MV-4-11 (cell line): ENCODE measurements at places on chromosomes 13 and 19.

GRCh38 chr13:95535243-95535642, 17.3 kb upstream of the CLDN10 start:
- DNase-seq: no peak

DNA sequence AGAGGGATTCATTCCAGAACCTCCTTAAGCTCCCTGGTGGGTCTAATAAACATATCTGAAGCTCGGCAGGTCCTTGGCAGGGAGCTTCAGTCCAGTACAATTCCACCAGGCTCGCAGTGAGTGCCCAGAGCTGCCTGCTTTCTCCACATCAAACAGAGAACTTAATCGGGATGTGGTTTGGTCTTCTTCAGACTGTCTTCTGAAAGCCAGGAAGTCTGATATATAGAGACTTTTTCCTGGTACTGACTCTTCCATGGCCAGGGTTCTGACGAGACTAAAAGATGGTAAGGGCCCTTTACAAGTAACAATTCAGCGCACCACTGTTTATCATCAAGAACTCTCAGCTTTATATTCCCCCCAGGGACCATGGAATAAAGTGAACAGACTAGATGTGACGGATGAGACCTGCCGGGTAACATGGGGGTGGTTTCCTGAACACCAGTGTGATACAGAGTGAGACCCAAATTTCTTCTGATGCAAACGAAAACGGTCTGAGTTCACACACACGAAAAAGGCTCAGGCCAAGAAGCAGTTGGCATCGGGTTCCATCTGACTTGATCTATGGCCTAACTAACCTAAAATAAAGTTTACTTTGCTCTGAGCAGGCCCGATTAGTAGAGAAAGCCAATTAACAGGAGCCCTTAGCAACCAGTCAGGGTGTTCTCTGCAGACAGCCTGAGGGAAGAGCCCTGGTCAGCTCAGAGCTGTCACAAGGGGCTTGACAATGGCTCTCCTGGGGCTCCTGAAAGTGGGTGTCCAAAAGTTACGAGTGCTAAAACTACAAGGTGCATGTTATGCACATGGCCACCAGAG, 29.0 kb downstream of the RANBP3 start:
- no peak for DNase-seq

GRCh38 chr19:4088975-4089374, 22.3 kb upstream of the ZBTB7A start:
- DNase-seq: peak; percentile 87

- peak; percentile 100 for DNase-seq
These were observed 959 bp upstream of the RAB4B start for GRCh38 chr19:40776932-40777644.

GRCh38 chr13:20140487-20140886, 20.4 kb downstream of the GJA3 start:
- DNase-seq: no peak

GRCh38 chr19:2804156-2805004, 15.3 kb upstream of the ZNF554 start:
- no peak for DNase-seq

DNA sequence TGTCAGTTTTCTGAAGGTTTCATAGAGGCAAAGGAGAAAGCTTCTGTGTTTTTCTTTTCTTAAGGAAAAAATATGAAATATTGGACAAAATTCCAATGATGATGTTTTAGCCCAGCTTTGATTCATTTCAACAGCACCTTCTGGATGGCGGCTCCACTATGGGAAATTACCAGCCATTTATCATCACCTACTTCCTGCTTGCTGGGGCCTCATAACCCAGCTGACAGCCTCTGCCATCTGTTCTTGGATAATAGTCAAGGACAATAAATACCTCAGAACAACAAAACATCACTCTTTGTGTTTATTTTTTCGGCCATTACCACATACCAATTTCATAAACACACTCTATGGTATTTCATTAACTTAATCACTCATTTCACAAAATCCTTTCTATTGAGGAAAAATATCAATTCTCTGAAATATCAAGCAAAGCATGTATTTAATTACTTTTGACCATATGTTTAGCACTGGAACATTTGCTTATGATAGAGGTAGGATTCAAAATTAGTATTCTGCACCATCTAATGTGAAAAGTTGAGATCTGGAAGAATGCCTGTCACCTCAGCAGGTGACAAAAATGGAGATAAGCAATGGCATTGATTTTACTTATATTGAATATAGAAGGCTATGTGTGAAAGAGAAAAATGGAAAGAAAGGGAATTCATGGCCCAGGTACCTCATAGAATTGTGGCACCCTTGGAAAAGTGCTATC, 629.7 kb downstream of the LIG4 start:
- DNase-seq: no peak

GRCh38 chr13:77219401-77219800, 107.5 kb downstream of the MYCBP2 start:
- DNase-seq: peak; percentile 48

- DNase-seq: no peak
These were observed 1.9 kb downstream of the NTN5 start for GRCh38 chr19:48670699-48671445.

GRCh38 chr13:70960841-70961443, 852.7 kb upstream of the KLHL1 start:
- no peak for DNase-seq

DNA sequence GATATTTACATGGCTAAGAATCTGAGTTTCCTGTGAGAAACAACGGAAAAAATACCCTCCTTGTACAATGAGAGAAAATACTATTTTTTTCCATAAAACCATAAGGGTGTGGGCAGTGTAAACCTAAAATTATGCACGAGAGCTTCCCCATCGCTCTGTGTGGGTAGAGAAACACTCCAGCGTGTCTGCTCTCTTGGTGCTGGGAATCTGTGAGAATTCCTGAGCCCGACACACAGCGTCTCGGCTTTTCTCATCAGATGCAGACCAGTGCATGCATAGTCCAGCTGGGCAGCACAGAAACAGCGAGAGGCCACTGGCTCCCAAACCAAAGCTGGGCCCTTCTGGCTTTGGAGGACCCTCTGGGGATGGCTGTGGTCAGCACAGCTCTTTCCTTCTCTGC, 12.0 kb downstream of the PLPP2 start:
- DNase-seq: no peak

DNA sequence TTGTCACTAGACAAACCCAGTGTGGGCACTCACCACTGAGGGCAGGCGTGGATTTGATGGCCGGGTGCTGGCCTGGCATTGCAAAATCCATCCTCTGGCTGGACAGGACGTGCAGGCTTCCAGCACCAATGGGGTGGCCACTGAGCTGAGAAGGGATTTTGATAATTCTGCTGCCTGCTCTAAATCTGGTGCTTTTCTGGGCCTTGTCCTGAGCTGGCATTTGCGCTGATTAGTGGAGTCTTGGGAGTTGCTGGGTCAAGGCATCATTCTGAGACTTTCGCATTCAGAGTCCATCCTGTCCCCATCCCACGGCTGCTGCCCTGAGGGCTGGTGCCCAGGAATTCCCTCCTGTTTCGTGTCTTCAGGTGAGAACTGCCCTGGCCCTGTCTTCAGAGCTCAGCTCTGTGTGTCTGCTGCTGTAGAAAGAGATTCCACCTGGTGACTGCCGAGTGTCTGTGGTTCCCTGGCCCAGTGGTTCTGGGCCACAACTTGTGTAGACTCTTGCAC, 65.9 kb upstream of the MCF2L start:
- no peak for DNase-seq

GRCh38 chr13:45873491-45874325, 22.2 kb upstream of the SIAH3 start:
- DNase-seq: no peak

- DNase-seq: no peak
These were observed 952.1 kb downstream of the DIAPH3 start for GRCh38 chr13:59211606-59212005.

GRCh38 chr19:53849237-53849676, 18.4 kb upstream of the MYADM start:
- peak; percentile 81 for DNase-seq

DNA sequence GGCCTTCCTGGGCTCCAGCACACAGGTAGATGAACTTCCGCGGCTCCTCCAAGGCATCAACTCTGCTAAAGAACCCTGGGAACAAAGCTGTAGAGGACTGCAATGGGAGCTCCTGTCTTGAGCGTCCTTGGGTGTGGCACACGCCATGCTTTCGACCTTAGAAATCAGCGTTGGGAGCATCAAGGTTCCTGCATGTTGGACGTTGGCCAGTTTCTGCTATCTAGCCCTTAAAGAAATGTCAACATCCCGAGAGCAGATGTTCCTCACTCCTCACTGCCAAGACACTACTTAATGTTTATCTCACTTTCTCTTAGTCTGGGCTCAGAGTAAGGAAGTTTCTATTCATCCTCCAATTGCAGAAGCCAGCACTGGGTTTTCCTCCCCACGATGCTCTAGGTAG, 70.6 kb upstream of the MEDAG start:
- DNase-seq: no peak

DNA sequence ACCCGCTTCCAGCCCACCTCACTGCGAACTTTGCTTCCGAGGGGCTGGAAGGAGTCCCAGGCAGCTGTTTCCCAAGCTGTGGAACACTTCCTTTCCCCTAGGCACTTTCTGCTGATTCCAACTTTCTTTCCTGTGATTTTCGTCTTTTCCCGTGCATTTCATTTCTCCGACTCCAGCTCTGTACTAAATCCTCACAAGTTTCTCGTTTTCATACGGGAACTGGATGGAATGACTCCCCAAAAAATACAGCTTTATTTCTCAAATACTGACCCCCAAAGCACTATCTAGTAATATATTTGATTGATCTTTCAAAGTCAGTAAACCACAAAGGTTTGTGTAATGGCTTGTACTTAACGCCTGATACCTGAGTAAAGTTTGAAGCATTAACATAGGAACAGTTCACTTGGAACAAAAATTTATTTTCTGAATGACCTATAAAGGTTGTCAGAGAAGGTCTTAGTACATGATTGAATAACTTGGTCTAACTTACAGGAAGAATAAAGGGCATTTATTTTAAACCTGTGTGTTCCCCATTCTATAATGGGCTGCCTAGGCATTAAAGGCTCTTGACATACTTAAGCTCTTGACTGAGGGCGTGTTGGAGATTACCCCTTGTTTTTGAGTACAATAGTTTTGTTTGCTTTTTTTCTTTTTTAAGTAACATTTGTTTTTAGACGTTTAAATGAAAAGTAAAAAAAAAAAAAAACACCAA, 1.3 kb upstream of the PCDH9 start:
- DNase-seq: no peak

GRCh38 chr19:30566681-30567420, 194.7 kb downstream of the ZNF536 start:
- no peak for DNase-seq

DNA sequence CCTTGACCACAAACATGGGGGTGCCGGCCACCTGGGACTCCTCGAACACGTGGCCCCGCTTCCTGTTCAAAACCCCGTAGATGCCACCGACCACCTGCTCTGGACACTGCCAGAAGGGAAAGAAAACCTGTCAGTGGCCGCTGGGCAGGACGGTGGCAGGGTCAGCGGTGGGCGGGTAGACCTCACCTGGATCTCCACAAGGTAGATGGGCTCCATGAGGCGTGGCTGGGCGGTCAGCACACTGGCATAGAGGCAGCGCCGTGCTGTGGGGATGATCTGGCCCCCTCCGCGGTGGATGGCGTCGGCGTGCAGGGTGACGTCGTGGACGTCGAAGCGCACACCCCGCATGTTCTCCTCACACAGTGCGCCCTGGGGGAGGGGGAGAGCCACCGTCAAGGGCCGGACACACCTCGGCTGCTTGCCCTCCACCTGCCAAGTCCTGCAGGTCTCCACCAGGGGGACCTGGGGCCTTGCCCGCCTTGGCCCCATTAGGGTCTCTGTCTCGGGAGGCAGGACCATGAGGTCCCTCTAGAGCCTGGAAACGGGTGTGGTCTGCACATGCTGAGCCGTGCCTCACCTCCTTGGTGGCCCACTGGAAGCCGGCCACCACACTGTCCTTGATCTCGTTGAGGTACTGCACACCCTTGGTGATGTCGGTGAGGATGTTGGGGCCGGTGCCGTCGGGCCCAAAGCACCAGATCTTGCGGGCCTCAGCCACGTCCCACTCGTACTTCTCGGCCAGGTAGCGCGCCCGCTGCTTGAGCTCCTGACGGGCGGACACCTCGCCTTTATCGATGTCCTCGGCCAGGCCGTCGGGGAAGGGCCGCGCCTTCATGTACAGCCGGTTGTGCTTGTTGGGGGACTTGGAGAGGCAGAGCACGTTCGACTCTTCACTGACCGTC, 6.6 kb upstream of the DAPK3 start:
- DNase-seq: no peak

- DNase-seq: peak; percentile 90
These were observed 42.4 kb upstream of the RANBP3 start for GRCh38 chr19:6020166-6020882.

- DNase-seq: no peak
These were observed 118.7 kb downstream of the FRY start for GRCh38 chr13:32150239-32150638.

- no peak for DNase-seq
These were observed 4.2 kb downstream of the SNRPA start for GRCh38 chr19:40755248-40755624.

GRCh38 chr19:55119053-55119452, 1.6 kb upstream of the PPP1R12C start:
- peak; percentile 30 for DNase-seq

DNA sequence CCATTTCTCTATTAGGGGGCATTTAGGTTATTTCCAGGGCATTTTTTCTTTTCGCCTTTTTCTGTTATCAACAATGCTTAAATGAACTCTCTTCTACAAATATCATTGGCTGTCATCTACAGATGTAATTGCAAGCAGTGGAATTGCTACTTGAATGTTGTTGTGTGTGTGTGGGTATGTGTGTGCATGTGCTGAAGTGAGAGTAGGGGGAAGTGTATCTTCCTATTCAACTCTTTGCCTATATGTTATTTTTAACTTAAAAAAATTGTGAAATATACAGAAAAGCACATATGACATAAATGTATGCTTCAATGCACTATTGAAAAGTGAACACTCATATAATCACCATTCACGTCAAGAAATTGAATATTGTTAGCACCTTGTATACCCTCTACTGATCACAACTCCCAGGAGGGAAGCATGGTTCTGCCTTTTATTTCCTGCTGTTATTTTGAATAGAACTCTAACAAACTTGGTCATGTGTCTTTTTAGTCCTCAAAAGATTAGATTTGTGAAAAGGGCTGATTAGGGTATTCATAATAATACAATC, 24.7 kb downstream of the WDFY2 start:
- peak; percentile 39 for DNase-seq

- no peak for DNase-seq
These were observed 32.9 kb downstream of the ZDHHC20 start for GRCh38 chr13:21426238-21426637.

DNA sequence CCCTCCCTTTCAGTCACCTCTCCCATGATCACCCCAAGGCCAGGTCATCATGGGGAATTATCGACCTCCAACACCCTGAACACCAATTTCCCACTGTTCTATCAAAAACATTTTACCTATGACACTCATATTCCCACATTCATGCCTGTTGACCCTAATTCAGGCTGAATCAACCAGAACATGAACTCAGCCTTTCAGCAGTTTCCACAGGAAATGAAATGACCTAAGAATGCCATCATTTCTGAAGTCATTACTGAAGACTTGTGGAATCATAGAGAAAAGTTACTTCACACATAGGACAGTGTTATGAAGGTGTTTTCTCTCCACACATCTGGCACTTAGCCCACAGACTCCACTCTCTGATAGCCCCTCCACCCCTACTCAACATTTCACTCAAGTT, 29.9 kb upstream of the FAM124A start:
- no peak for DNase-seq
